ENCODE measurements at places on chromosomes 1 and 21.

GRCh38 chr1:158153179-158153578 lies 27.5 kb upstream of the CD1D start:
- no peak for DNase-seq

- peak; percentile 84 for DNase-seq
Measured at GRCh38 chr1:207336559-207337467, 15.3 kb downstream of the CD55 start.

GRCh38 chr1:117638141-117638540 lies 32.3 kb downstream of the TENT5C start:
- no peak for DNase-seq

- DNase-seq = no peak
Measured at GRCh38 chr1:28983509-28984310, 69.3 kb downstream of the EPB41 start.

DNA sequence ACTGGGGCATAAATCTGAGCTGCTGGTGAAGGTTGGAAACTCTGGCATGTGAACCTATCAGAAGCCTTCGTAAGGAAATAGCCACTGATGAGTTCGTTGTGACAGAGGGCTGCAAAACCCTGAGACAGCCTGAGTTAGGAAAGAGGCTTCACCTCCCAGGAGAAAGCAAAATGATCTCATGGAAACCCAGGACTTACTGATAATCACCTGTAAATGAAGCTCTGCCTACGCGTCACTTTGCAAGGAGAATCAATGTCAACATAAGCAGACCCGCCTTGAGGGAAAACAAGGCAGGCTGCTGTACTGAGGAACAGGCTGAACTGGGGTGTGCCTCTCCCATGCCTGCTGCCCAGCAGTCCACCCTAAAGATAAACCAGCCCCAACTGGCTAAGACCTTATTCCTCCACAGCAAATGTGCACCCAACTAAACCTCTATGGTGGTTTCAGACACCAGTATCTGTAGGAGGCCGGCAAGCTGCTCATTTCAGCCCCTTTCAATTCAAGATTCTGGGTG lies 46.8 kb upstream of the SLC44A3 start:
- DNase-seq = no peak

- DNase-seq = no peak
Measured at GRCh38 chr1:207282496-207283380, 38.7 kb upstream of the CD55 start.

DNA sequence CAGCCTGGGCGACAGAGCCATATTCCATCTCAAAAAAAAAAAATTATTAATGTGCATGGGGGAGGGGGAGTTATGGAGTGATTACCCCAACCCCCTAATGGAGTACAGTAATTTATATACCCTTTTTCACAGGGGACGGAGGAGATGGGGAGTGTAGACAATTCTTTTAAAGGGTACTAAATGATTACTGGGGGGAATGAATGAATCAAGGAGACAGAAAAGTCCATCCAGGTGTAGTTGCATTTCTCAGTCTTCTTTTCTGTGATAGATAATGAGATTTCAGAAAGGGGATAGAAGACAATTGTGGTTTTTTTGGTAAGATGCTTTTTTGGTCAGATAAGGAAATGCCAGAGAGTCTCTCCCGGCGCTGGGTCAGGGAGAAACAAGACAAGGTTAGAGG lies 13.0 kb downstream of the OSBPL9 start:
- no peak for DNase-seq

- DNase-seq = no peak
Measured at GRCh38 chr1:151210830-151211229, 12.5 kb downstream of the PIP5K1A start.

DNA sequence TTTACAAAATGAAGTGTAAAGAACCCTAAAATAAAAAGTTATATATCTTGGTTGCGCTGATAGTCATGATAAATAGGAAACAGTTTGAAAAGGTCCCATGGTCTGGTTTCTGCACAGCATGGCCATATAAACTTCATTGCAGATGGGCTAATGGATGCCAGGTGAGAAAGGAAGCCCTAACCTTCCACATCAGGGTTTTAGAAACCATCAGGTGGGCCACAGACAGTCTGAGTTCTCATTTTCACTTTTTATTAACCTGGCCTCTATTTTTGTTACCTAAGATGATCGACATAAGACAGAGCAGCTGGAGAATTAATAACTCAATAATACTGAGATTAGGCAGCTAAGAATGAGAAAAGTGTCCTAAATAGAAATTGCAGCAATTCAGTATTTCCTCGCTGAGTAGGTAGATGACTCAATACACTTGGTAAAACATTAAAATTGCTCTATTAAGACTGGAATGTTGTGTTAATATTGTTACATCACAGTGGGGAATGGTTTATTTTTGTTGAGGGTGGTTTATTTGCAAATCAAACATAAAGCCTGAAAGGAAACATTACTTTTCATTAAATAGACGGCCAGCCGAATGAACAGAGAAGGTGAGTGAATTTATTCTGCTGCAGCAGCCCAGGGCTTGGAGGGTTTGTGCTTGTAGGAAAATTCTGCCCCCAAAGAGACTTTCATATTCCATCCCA lies 21.1 kb downstream of the C1orf21 start:
- DNase-seq = no peak

GRCh38 chr1:2925918-2926317 lies 95.3 kb upstream of the ACTRT2 start:
- no peak for DNase-seq

GRCh38 chr21:34132926-34133325 lies 59.5 kb downstream of the MRPS6 start:
- no peak for DNase-seq

GRCh38 chr1:89339039-89339438 lies 24.8 kb upstream of the GBP6 start:
- DNase-seq = no peak

DNA sequence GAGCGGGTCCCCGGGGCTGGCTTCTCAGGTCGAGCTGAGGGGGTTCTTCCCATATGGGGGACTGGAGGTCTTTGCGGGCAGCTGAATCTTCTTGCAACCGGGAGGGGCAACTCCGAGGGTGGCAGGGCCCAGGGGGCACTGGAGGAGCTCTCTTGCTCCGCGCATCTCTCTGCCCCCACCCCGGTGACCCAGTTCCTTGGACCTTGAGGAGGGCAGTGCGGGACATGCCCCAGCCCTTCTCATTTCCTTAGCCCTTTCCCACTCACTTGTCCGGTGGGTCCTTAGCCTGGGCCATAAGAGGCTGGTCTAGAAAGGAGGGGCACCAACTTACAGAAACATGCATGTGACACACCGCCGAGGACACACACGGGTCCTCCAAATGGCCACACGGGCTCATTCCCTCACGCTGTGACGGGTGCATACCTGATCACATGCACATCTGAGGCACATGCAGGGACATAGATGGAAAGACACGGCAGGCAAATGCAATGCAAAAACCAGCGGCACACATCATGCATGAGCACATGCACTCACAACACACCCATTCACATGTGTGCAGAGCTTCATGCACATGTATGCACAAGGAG lies 630 bp downstream of the HPCA start:
- no peak for DNase-seq

DNA sequence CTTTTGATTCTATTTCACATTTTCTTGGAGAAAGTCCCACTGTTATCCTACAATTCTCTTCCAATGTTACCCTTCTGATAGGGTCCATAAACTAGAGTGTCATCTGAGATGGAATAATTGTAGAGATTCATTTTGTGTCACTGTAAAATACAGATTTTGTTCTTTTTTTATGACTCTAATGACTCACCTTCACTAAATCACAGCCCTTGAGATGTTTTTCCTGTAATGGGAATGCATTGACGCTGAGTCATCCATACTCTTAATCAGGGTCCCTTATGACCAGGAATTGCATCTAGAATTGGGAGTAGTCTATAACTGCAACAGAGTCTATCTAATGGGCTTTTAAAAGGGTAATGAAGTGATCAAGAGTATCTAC lies 315.5 kb downstream of the TGFB2 start:
- no peak for DNase-seq

DNA sequence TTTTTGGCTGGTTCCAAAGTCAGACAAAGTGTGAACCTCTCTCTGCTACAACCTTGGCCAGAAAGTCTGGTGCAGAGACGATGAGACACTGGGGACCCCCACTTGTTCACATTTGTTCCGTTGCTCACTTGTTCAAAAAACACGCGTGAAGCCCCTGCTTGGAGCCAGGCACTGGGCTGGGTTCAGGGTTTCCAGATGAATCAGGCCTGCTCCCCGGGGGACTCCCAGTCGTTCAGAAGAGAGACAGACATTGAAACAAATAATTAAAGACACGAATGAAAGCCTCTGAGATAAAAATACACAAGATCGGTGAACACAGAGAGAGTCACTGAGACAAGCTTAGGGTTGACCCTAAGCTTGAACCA lies 101.5 kb upstream of the RUNX3 start:
- peak; percentile 42 for DNase-seq

Data from naive B cell (primary cell).